CD4-positive, alpha-beta T cell treated with Interleukin-2 at 100 ng/mL for 4 hours (primary cell): ENCODE measurements at places on chromosomes 2 and 18.

GRCh38 chr2:69483024-69483423 lies 45.8 kb upstream of the NFU1 start:
- DNase-seq = no peak

DNA sequence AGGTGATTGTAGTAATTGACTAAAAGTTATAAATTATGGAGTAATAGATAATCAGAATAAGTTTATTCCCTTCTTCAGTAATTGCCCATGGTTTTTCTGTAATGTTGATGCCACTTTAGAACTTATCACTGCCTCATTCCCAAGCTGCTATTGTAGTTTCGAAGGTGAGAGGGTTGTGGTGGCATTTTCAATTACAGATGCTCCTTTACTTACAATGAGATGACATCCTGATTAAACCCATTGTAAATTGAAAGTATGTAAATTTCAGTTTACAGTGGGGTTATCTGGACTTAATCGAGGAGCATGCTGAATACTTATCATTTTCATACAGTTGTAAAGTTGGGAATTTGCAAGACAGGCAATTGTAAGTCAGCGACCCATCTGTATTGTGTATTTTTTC lies 2.9 kb downstream of the NDUFV2 start:
- DNase-seq = no peak

GRCh38 chr2:129331638-129332037 lies 647.8 kb upstream of the RAB6C start:
- DNase-seq = no peak

DNA sequence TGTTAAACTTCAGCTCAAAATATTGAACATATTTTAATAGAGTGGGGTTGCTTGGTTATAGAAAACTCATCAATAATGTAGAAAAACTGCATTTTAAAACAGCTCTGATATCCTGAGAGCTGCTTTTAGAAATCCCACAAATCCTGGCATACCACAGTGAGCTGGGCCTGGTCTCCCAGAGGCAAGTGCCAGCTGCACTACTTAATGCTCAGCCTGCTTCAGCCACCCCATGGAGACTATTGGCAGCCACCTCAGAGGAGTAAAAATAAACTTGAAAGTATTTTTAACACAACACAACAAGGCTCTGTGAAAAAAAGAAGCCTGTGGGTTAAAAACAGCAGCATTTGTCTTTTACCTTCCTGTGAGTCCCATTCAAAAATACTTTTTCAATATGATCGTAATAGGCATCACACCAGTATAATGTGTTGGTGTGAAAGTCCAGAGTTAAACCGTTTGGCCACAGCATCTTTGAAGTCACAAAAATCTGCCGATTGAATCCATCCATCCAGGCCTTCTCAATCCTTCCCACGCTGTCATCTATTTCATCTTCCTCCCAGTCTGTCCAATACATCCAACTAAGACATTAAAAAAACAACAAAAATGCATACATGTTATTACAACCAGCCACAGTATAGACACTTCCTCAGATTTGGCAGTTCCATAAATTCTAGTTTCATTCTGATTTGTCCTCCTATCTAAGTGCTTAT lies 1115.3 kb downstream of the LRP1B start:
- no peak for DNase-seq

DNA sequence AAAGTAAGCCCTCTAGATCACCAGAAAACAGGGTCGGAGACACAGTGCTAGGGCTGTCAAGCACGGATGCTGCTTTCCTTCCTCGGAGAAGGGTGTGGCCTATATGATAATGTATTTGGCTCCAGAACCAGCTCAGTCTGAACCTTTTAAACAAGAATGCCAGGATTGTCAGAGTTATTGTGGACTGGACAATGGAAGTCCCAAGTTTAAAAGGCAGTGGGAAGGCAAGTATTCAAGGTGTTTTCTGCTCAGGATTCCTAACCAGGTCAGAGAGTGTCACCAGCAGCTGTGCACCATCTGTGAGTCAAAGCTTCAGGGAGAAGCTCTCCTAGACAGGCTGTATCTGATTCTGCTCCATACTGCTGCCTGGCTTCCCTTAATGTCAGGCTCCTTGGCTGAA lies 94.8 kb downstream of the SPOPL start:
- no peak for DNase-seq

- DNase-seq = no peak
Observed at GRCh38 chr2:239146011-239146641, 254.7 kb downstream of the HDAC4 start.
